ENCODE measurements at places on chromosomes 3 and 15.

DNA sequence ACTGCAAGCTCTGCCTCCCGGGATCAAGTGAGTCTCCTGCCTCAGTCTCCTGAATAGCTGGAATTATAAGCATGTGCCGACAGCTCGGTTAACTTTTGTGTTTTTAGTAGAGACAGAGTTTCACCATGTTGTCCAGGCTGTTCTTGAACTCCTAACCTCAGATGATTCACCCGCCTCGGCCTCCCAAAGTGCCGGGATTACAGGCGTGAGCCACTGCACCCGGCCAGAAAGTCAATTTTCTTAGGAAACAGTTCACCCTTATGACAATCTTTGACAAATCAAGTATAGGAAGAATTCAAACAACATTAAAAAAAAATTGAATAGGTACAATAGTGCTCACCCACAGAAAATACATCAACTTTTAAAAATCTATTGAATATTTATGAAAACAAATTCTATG is 23.6 kb upstream of the DUT start:
- no peak for DNase-seq

GRCh38 chr3:141387516-141387915 is 19.2 kb downstream of the ZBTB38 start:
- no peak for DNase-seq

- DNase-seq, result no peak
These were observed 1.4 kb downstream of the RPSA start for GRCh38 chr3:39407773-39408492.

GRCh38 chr3:152175528-152175889 is 93.2 kb upstream of the MBNL1 start:
- DNase-seq, result no peak

DNA sequence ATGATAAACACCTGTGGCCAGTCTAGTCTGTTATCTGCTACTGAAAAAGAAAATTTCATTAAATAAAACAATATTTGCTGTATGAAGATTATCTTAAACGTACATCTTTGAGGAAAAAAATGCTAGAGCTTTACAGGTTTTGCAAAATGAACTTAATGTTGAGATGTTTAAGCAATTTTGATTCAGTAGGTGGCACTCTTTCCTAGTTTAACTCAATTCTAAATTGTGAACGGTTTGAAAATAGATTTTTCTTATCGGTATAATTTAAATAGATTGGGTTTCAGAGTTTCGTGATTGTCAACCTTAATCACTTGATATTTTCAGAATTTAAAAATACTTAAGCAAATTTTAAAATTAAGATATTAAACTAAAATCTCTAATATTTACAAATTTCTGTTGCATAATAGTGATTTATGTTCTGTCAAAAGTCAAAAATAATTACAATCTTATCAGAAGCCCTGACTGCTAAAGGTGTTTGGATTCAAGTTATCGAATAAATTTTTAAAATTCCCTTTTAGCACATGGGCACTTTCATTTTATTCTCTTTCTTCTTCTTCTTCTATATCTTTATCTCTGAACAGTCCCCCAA is 7.0 kb upstream of the RNF111 start:
- DNase-seq, result peak; percentile 67

DNA sequence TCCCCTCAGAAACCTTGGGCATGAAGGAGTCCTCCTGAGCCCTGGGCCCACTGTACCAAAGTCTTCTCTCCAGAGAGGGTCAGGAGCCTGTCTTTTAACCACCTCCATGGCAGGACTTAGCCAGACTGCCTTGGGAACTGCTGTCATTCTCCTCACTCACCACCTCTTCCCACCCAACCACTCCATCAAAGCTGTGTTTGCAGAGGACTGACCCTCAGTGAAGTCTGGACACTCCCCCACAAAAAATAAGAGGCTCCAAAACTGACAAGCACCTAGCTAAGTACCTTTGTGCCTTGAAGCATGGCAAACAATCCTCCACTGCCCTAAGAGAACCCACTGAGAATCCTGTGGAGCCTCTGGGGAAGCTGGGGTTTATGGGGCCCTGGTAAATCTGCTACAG is 2.3 kb upstream of the SCAP start:
- no peak for DNase-seq

DNA sequence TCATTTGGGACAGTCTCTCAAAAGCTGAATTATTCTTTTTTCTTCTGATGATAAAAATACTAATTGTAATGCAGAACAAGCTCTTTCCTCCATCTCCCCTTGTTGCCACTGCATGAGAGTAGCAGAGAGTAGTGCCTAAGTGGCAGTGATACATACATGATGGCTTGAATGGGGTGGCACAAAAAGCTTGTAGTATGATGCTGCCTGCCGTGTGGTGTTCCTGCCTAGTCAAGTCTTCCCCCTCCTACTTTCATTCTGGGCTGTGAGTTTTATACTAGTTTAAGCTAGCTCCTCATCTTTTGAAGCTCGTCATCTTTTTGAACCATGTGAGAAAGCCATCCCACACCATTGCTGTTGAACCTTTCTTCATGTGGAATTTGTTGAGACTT is 230.5 kb downstream of the NFKBIZ start:
- DNase-seq, result no peak

GRCh38 chr3:109369510-109369909 is 32.2 kb upstream of the DPPA4 start:
- DNase-seq, result no peak

GRCh38 chr15:67824976-67825880 is at the start of gene SKOR1:
SKOR1 (plus strand) TSS chr15:67825509; CDS start chr15:67825603, 94 bp downstream.
- DNase-seq, result no peak

DNA sequence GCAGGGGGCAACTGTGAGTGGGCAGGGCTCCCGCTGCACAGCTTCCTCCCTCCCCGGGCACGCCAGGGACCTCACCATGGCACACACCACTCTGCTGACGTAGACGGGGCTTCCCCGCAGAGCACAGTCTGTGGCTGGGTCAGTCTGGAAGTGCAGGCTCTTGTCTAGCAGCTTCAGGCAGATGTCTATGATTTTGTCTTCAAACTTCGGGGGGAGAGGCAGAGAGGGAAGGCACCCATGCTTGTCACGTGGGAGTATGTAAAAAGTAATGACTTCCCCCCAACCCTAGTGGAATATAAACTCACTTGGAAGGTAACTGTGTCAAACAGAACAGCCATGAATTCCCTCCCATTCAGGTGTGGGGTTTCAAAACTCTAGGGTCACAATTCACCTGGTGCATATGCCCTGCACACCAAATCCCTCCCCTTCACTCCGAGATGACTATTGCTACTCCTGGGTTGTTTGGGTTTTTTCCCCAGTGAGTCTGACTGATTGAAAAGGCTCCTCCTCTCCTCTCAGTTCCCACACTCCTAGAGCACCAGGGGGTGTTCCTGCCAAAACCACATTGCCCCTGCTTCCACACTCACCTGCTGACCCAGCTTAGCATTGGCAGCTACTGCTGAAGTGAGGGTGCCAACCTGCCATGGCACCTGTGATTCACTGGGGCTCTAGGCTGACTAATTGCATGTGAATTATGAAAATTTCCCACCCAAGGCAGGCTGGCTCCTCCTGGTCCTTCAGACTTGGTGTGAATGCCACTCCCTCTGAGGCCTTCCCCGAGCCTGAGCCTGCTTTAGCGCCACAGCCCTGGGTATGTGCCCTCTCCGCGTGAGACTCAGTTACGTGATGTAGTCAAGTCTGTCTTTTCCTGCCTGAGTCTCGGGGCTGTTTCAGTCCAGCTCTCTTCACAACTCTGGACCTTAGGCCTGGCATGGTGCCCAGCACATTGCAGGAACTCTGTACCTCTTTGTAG is 13.0 kb downstream of the TGM5 start:
- DNase-seq, result peak; percentile 46

DNA sequence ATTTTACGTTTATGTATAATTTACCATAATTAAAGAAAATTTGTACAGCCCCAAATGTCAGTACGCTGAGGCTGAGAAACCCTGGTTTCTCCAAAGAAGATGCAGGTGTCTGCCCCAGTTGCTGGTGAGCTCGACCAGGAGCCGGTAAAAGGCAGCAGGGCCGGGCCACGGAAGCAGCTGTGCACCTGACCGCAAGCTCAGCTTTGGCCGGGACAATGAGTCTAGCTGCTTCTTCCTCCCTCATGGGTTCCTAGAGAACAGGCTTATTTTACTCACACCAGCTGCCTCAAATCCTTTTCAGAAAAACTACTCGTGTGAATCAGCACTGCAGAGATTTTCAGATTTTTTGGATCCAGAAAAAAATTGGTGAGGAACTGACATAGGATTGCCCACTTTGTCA is 18.0 kb upstream of the ZXDC start:
- no peak for DNase-seq

DNA sequence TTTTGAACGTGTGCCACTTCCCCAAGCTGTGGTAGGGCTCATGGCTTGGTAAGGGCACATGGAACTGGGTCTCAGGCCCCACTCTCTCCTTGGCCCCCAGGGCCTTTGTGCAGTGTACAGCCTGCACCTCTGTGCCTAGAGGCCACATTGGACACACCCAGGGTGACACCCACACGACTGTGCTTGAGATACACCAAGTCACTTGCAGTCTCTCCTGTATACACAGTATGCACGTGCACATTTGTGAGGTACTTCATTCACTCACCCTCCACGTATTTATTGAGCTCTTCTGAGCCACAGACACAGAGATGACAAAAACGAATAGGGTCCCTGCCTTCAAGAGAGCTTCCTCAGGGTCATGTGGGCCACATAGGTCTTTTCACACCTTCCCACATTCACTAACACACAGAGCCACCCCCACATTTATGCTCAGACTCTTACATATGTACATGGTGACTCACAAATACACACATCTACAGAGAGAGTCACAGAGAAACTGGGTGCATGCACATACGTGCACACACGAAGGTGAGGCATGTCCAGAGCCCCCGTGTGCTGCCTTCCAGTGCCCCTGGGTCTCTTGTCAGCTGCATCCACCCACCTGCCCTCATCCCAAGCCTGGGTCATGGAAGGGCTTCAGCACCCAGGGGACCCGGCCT is 9.8 kb upstream of the TMEM115 start:
- no peak for DNase-seq

- DNase-seq, result no peak
These were observed 98.2 kb downstream of the FBN1 start for GRCh38 chr15:48547286-48547685.

DNA sequence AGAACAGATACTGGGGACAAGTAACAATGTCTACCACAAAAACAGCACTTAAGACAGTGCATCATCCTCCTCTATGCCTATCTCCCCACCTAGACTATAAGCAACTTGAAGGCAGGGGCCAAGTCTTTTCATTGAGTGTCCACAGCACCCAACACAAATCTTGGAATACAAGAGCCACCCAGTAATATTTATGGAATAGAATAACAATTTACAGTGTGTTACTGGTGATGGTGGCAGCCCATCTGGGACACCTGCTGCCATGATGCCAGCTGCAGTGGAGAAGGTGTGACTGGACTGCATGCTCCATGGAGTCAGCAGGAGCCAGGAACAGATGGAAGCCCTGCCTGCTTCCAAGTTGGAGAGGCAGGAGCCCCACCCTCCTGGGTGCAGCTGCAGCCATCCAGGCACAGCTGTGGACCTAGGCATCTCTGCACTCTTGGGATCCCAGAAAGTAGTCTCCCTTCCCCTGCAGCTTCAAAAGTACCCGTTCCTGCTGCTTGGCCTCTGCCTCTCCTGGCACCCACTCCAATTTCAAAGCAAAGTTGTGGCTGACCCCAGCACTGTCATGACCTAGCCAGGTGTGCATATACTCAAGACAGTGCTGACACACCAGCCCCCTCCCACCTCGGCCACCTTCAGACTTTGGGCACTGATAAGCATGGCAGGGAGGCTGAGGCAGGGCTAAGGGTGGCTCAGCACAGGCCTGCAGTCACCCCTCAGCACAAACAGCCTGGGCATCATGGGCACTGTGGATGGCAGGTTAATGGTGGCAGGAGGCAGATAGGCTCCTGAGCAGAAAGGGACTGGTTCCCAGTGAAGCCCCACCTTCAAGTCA is 94.5 kb downstream of the TPRA1 start:
- DNase-seq, result no peak

DNA sequence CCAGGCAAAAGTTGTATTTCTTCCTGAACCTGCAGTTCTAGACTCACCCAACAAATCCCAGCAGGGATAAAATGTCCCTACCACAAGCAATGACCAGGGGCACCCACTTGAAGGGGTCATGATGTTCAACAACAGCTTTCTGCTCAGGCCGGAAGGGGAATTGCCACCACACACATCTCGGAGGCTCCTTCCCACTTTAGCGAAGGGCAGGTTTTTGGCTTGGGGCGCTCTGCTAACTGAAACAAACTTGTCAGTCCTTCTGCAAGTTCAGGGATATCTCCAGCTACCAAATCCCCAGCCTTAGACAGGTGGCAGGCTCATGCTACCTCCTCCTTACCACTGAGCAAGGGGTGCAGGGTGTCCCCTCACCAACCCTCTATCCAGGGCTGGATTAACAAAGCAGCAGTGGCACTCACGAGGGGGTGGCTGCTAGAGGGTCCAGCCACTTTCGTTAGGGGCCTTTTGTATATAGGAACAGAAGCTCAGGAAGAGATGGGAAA is 2.2 kb downstream of the ADCY5 start:
- DNase-seq, result no peak

DNA sequence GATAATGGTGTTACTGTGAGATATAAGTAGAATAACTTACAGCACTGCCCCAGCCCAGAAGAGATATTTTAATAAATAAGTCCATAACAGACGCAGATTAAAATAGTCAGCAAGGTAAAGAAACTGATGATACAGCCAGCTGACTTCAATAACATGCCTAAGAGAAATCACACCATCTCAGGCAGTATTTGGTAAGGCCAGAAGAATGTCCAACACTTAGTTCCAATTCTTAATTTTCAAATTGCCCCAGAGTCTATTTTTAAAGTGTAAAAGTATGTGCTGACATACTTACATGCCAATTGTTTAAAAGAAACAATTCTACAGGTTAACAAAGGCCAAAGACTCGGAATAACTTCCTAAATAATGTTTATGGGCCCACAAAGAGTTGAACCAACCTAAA is 1.6 kb downstream of the GNB4 start:
- no peak for DNase-seq

DNA sequence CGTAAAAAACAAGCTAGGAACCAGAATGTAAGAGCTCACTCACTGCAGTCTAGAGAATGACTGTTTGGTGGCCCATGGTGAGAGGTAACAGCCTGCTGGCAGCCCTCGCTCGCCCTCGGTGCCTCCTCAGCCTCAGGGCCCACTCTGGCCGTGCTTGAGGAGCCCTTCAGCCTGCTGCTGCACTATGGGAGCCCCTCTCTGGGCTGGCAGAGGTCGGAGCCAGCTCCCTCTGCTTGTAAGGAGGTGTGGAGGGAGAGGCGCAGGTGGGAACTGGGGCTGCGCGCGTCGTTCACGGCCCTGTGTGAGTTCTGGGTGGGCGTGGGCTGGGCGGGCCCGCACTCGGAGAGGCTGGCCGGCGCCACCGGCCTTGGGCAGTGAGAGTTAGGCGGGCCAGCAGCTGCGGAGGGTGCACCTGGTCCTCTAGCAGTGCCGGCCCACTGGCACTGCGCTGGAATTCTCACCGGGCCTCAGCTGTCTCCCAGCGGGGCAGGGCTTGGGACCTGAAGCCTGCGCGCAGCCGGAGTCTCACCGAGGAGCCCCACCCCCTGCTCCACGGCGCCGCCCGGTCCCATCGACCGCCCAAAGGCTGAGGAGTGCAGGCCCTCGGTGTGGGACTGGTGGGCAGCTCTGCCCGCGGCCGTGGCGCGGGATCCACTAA is 420.6 kb downstream of the RBMS3 start:
- no peak for DNase-seq
